ENCODE measurements at places on chromosomes 3 and 15.

DNA sequence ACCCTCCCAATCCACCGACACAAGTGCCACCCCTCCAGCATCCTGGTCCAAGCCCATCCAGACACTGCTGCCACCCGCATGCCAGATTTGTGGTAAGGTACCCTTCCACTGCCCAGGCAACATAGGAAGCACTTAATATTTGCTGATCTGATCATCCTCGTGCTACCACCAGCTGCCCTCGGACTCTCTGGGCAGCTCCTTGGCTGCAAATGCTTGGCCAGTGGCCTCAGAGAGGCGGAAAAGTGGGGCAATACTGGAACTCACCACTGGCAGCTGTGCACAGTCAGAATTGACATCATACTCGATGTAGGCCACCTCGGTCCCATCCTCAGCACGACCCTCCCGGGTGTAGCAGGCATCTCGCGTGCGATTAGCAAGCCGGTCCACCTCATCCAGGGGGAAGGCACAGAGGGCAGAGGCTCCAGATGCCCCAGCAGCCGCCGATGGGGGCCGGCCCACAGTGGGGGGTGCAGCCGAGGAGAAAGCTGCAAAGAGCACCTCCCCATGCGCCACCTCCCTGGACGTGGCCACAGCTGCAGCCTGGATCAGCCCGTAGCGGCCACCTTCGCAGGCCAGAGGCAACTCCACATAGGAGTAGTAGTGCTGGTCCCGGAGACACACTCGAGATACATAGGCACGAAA, 6.5 kb downstream of the PLXNB1 start:
- no peak for DNase-seq

DNA sequence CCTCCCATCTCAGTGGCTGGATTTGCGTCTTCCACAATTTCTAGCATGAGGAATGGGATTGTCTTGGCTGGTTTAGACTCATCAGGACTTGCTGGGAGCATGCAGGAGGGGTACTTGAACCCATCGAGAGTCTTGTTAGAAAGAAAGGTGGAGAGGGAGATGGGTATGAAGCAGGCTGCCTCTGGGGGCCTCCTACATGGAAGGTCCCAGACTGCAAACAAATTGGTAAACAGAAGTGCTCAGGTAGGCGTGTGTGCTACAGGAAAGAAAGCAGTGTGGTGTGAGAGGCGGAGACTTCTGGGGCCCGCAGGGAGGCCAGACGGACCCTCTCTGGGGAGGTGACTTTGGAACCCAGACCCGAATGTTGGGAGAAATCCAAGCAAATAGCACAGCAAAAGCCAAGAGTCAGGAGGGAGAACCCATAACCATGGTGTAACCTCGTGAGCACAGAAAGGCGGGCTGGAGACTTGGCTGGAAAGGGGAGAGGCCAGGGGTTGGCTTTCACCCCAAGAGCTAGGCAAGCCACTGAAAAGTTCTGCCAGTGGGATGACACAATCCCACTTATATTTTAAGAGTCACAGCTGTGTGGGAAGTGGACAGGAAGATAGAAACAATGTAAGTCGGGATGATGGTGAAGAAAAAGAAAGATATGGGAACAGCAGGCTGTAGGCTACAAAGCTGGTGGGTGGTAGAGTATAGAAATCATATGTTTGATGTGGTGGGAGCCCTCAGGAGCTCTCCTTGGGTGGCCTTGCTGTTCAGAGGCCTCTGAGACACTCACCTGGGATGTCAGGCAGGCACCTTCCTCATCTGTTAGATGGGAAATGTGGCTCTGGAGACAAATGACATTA, 130.1 kb upstream of the PRR20G start:
- DNase-seq = no peak

DNA sequence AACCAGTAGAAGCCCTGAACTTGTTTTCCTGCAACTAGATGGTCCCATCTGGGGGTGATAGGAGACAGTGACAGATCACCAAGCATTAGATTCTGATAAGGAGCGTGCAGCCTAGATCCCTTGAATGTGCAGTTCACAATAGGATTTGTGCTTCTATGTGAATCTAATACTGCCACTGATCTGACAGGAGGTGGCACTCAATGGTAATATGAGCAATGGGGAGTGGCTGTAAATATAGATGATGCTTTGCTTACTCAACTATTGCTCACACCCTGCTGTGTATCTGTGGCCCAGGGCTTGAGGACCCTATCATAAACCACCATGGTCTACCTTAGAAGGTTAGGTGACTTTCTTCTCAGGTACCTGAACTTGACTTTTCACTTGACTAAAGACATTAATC, 417.1 kb upstream of the ARHGEF26 start:
- DNase-seq = no peak

- DNase-seq = no peak
Measured at GRCh38 chr3:172213904-172214303, 174.5 kb downstream of the FNDC3B start.

DNA sequence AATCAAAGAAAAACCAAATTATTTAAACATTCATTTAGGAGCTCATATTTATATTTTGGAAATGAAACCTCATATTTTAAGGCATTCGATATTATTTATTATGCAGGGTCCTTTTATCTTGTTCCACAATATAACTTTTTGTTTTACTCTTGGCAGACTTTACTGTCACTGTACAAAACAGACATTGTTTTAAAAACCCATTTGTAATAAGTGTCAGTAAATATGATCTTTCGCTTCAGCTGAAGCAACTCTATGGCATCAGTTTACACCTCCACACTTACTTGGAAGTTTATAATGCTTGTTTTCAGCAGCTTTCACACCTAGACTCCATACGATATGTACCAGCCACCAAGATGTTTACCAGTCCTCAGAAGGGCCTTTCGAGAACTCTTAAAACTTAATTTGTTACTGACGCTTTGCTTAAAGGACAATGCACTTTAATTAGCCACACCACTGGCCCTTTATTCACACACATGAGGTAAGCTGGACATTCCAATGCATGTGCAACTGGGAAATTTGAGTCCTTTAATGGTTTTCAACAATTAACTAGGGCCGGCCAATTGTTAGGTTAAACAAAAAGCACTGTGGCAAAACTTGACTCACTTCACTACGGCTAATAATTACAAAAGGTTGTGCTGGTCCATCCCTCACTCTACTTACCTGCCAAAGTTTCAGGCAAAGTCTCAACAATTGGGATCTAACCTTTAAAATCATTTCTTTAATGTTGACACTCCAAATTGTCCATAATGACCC, 16.7 kb downstream of the WWTR1 start:
- no peak for DNase-seq

- DNase-seq = no peak
Measured at GRCh38 chr3:62453448-62453847, 80.1 kb upstream of the FEZF2 start.

DNA sequence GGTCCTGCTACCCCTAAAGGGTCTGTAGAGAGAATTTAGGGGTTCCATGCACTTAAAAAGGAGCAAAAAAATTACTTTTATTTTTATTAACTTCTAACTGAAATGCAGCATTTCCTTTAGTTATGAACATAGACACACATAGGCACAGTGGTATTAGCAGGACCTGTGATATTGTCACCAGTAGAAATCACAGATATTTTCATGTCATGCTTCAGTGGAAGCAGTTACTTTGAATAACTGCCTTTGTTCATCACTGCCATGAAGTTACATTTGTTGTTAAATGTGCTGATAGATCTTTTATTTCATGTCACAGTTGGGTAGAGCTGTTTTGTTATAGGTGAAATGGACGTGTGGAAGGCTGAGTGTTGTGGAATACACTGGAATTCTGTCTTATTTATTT, 37.4 kb downstream of the TRAK1 start:
- no peak for DNase-seq

GRCh38 chr3:20012164-20012563, at the start of gene PP2D1:
Gene PP2D1, minus strand, starts transcription at chr3:20012264. Its CDS starts 192 bp downstream, at chr3:20012072.
- no peak for DNase-seq

DNA sequence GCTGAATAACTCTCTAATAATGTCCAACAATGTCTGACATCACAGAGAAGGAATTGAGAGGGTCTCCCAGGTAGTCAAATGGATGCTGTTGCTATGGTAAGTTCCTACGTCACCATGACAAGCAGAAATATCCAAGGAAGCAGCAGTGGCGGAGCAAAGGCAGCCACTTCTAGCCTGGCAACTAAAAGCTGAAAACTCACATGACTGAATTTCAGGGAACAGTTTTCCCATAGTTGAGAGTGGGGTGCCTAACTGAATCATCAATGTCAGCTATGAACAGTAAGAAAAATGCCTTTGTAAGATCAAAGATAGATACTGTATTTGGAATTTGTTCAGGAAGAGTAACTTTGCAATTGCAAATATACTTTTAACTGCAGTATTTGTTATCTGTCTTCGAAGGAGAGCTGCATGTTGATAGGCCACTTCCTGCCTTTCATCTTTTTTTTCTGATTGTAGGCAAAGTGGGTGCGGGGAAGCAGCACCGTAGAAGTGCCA, 161.7 kb downstream of the BBX start:
- DNase-seq = peak; percentile 18

- no peak for DNase-seq
Measured at GRCh38 chr15:71364117-71364584, 248.9 kb downstream of the THSD4 start.

GRCh38 chr3:57012847-57013246, 47.6 kb upstream of the SPATA12 start:
- no peak for DNase-seq

DNA sequence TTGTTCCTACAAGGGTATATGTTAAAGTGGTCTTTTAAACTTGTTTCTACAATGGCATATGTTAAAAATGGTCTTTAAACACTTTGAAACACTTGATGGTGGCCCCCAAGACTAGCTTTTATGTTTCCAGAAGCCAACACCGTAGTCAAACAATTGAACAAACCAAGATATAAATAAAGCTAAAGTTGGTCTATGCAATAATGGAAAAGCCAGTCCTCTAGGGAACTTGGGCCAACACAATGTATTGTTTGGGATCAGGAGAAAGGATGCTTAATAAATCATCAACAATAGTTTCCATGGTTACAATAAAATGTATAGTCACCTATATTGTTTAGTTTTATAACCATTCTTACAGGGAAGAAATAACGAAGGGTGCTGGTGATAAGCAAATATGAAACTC, 137.2 kb downstream of the RORA start:
- no peak for DNase-seq

DNA sequence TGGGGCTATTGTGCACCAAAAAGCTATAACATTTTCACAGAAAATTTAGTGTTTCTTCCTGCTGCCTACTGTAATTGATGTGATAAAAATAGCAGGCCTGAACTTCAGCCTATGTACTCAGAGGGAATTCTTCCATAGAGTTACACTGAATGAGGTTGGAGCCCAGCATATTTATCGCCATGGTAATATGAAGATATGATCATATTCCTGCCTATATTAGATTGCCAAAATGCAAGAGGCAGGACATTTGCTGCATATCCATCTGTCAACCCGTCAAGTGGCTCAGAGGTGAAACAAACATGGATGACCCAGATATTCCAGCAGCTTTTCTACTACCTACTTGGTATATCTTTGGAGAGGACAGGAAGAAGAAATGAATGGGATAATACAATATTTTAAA, 1150.6 kb downstream of the TBL1XR1 start:
- no peak for DNase-seq

DNA sequence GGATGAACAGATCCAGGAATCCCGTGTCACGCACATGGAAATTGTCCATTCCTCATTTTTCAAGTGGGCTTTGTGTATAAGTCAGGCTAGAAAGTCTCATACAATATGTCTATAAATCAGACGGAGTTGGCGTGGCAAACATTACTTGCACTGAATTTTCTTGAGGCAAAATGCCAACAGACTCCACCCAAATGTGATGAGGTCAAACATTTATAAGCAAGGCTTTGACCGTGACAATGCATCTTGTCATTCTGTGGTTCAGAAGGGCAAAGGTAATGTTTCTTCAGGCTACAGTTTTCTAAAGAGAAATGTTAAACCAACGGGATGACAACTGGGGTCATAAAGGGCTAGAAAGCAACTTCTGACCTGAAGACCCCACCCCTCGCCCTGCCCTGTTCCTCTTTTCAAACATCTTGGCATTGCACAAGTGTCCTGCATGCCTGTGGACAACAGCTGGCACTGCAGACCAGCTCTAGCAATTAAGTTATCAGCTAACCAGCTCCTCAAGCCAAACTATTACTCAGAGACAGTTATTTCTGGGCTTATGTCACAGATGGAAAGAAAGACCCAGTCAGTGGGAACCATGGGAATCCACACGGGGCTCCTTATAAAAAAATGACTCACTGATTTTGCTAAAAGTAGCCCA, 36.5 kb upstream of the SPTBN5 start:
- DNase-seq = peak; percentile 95

- no peak for DNase-seq
Measured at GRCh38 chr3:49570028-49570654, 15.9 kb downstream of the BSN start.

DNA sequence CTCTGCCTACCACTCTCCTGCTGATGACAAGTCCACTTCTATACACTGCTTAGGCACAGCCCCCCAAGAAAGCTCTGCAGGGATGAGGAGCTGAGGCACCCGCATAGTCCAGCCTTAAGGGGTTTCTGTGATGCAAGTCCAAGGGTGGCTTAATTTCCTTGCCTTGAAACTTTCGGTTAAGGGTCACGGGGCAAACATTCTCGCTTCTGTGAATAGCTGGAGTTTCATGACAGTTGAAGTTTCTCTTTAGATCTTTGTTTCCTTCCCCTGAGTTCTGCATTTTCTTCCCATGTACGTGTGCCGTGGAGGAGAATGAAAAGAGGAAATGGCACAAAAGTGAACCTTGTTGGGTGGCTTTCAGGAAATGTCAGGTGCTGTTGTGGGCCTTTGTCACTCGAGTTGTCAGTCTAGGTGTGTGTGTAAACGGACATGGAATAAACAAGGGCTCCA, 7.0 kb downstream of the GPR160 start:
- DNase-seq = no peak

DNA sequence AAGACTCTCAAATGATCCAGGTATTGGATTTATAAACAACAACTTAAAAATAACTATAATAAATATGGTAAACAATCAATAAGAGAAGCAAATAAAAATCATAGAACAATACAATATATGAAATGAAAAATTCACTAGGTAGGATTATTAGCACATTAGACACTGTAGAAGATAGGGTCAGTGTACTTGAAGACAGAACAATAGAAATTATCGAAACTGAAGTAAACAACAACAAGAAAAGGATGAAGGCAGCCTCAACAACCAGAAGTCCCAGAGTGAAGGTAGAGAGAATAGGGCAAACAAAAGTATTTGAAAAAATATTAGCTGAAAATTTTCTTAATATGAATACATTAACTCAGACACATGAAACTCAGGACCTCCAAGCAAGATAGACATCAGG, 11.9 kb downstream of the IQCB1 start:
- DNase-seq = no peak

DNA sequence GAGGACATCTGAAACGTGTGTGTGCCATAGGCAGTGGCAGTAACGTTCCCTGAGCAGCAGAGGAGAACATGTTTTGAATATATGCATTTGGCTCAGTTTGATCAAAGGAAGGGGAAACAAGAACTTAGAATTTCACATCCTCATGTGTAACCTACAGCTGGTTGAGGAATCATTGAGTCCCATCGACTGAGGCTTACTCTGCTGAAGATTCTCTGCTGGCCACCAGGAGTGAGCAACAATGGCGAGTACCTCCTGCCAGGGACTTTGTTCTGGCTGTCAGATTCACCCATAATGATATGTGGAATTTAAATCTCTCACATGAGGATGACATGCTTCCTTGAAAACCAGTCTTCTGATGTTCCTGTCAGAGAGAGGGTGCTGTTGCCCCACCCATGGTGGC, 21.3 kb downstream of the GORASP1 start:
- no peak for DNase-seq
